Lower leg skin (tissue), 4 donors: ENCODE measurements at places on chromosomes 12 and 14. TPM values are rescaled to one million over a fixed set of nuclear protein-coding genes. Genes with fewer than 3 reads are reported as not detected.

DNA sequence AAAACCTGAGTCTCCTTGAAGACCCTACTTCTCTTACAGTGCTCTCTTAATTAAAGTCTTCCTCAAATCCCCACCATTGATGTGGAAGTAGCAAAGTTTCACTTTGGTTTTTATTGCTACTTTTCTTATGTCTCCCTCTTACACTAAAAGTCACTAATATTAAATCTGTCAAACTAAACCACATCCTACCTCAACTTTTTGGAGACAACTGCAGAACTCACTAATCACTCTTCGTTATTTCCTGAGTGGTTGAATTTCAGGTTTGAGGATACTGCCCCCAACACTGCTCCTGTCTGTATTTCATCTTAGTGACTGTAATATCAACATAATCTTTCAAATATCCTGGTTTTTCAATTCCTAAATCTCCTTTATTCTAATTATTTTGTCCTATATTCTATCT is 213.0 kb upstream of the PDE3A start:
- no peak for DNase-seq

DNA sequence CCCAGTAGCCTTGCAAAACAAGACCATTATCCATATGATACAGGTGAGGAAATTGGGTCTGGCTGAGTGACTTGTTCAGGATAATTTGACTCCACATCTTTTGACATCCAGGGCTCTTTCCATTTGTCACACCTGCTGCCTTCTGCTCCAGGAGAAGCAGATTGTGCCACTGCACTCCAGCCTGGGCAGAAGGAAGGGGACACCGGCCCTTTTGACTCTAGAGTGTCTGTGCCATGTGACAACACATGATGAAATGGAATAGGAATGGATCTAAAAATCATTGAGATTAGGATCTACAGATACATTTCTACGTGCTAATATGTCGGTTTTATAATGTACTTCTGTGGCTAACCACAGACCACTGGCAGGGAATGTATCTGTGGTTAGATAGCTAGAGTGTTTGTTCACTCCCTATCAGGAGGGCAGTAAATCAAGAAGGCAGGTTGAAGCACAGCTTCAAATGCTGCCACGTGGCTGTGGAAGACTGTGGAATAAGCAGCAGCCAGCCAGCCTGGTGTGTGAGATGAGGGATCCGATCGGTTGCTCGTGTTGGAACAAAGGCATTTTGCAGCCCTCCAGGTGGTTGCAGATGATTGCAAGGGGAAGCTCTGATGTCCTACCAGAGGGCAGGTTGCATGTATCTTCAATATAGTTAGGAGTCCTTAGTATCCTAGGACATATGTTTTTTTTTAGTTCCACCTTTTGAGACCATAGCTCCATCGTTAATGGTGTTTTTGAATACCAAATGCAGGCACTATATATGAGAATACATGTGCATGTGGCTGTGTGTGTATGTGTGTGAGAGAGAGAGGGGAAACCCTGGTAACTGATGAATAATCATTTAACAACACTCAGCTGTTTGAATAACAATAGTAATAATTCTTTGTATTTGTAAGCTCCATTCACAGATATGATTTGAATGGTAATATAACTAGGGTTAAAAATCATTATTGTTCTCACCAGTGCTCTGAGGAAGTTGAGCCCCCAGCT is 28.6 kb downstream of the EML1 start:
- peak; percentile 25 for DNase-seq

- DNase-seq: no peak
Observed at GRCh38 chr12:117119592-117120198, 20.5 kb upstream of the TESC start.

GRCh38 chr12:3493859-3494176 is 2.8 kb downstream of the PRMT8 start:
- no peak for DNase-seq

GRCh38 chr14:75448209-75448608 is 20.4 kb downstream of the JDP2 start:
- DNase-seq: no peak

DNA sequence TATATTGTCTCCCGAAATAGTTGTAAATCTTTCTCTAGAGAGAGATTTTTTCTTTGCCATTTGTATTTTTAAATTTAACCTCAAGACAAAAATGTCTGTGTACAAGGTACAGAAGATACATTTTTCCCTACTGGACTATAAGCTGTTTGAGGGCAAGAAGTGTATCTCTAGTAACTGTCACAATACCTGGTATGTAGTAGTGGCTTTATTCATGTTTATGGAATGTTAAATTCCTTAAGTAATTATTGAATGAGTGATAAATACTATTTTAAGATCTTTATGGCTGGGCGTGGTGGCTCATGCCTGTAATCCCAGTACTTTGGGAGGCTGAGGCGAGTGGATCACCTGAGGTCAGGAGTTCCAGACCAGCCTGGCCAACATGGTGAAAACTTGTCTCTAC is 24.4 kb upstream of the CDK17 start:
- DNase-seq: no peak

GRCh38 chr12:55845361-55845760 is 2.6 kb upstream of the MMP19 start:
- no peak for DNase-seq

- DNase-seq: no peak
Observed at GRCh38 chr14:104881369-104881979, 16.4 kb downstream of the CEP170B start.

- DNase-seq: no peak
Observed at GRCh38 chr14:50025776-50026175, 90.6 kb downstream of the VCPKMT start.

DNA sequence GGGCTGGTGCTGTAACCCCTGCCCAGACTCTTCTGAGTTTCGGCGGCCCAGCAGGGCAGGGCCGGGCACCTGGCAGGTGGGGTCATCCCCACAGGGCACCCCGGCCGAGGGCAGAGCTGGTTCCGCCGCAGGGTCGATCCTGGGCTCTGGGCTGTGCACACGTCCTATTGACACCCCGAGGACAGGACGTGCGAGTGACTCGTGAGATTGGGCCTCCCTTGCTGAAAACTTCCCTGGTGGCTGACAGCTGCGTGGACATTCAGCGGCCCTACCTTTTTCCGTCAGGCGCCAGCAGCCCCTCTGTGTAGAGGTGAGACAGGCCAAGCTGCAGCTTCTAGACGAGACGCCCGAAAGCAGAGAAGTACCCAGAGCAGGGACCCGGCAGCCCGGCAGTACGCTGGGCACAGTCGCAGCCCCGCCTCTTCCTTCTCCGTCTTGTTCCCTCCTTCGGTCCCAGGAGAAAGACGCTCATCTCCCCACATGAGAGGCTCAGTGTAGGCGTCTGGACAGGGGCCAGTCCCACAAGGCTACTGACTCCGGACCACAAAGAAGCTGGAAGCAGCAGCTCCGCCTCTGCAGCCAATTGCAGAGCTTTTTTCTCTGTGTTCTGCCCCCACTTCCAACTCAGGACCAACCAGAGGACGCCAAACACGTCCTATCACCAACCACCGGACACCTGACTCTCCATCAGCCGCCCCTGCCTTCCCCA is at the start of gene LRCOL1:
Gene LRCOL1, minus strand, starts transcription at position 532 of the 709 bp plus-strand sequence. CDS start 4,331 bp downstream, outside the sequence.
- no peak for DNase-seq

DNA sequence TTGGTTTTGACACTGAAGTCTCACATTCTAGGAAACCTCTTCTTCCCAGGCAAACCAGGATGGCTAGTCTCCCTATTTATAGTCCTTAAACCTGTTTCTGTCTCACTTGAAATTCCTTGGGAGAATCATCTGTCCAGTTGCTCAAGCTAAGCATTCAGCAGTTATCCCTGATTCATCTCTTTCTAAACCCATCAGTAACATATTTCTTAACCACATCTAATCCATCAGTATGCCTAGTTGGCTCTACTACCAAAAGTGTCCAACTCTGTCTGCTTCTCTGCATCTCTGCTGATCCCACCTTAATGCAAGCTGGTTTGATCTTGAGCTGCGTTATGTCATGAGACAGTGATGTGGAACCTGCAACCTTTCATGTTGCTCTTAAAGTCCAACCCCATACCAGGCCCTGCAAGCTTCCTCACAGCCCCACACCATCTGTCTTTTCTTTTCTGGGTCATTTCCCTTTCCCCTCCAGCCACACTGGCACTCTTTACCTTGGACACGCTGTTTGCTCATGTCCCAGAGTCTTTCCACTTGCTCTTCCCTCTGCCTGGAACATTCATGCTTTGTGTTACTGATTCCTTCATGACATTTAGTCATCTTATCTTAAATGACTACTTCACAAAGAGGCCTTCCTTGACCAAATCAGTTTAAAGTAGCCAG is 380.8 kb upstream of the RGS6 start:
- no peak for DNase-seq

DNA sequence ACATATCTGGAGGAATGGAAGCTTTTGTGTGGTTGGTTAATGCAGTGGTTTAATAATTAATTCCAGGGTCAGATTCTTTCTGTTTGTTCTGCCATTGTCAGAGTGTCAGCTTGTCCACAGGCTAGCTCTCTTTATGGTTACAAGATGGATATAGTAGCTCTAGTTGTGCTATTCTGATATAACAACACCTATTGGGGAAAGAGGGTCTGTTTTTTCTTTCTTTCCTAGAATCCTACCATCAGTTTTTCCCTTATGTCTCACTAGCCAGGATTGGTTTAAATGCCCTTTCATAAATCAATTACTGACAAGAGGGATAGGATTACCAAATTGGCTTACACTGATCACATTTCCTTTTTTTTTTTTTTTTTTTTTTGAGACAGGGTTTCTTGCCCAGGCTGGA is 27.8 kb downstream of the CNOT2 start:
- no peak for DNase-seq

- DNase-seq: no peak
Observed at GRCh38 chr12:108117163-108117849, 11.8 kb upstream of the WSCD2 start.

DNA sequence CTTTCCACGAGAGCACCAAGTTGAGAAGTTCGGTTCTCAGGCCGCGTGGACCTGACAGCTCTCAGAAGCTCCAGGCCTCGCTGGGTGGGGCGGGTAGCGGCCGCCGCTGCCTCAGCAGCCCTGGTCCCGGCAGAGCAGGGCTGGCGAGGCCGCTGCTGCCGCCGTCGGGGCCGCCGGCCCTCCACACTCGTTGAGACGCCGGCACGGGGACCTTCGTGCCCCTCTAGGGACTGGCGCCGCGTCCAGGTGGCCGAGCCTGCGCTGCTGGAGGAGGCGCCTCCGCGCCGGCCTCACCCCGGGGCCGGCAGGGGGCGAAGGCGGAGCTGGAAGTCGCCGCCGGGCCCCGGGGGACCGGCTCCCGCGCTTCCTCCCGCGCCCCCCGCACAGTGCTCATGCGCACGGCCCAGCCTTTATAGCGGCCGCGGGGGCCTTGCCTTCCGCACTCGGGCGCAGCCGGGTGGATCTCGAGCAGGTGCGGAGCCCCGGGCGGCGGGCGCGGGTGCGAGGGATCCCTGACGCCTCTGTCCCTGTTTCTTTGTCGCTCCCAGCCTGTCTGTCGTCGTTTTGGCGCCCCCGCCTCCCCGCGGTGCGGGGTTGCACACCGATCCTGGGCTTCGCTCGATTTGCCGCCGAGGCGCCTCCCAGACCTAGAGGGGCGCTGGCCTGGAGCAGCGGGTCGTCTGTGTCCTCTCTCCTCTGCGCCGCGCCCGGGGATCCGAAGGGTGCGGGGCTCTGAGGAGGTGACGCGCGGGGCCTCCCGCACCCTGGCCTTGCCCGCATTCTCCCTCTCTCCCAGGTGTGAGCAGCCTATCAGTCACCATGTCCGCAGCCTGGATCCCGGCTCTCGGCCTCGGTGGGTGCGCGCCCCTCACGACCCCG is at the start of gene COCH:
Gene COCH, plus strand, starts transcription at position 440 of the 879 bp plus-strand sequence. Its CDS starts 380 bp downstream, at position 820.
- DNase-seq: peak; percentile 81

RAD9B gene
- 0.63 TPM for total RNA-seq

CIROP gene
- total RNA-seq: not detected

ANKS1B gene
- total RNA-seq: 4.8 TPM

SCNN1A gene
- 74.6 TPM for total RNA-seq

RASSF8 gene
- total RNA-seq: 5.4 TPM
